ENCODE measurements at places on chromosomes 13 and 19.

GRCh38 chr19:50565984-50566903, 2.0 kb downstream of the LRRC4B start:
- no peak for DNase-seq

- DNase-seq, result no peak
Observed at GRCh38 chr19:50415661-50416033, 3.1 kb upstream of the SPIB start.

GRCh38 chr13:77554069-77554468, 18.6 kb downstream of the SCEL start:
- no peak for DNase-seq

GRCh38 chr13:25095851-25096453, at the start of gene PABPC3:
TSS of gene PABPC3 (plus strand) at chr13:25096136. CDS start at chr13:25096199, 63 bp downstream.
- DNase-seq, result no peak

DNA sequence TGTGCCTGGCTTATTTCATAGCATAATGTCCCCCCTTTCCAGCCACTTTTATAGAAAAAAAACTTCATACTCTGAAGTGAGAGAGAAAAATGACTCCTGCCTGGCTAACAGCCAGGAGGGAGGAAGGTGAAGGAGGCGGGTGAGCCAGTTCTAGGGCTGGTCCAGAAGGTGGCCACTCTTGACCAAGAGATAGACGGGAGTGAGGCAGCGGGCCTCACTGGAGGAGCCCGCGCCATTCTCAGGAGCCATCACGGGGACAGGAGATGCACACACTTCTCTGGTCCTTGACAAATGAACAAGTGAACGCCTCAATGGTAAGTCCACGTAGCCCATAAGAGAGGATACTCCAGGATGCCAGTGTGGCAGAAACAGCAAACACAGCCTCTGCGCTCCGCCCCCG, 231.4 kb downstream of the UQCRFS1 start:
- DNase-seq, result no peak

DNA sequence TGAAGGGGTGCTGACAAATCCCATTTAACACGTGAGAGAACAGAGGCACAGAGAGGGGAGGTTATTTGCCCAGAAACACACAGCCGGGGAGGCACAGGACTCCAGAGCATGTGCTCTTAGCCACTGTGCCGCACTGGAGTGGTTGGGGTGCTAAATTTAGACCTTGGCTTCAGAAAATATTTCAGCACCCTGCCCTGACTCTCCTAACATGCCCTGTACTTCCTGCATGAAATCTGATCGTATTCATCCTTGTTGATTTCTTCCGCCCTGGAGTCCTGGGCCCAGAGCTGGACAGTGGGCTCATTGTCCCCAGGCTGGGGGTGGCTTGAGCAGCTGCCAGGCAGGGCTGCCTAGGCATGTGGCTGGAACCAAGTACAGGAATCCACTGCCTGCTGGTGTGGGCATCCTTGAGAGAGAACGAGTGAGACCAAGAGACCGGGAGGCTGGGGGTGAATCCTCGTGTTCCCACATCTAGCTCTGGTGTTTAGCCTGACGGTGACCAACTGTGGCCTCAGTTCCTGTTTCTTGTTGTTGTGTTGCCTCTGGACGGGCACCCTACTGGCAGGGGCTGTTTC, 5.3 kb downstream of the SLC27A1 start:
- DNase-seq, result no peak

DNA sequence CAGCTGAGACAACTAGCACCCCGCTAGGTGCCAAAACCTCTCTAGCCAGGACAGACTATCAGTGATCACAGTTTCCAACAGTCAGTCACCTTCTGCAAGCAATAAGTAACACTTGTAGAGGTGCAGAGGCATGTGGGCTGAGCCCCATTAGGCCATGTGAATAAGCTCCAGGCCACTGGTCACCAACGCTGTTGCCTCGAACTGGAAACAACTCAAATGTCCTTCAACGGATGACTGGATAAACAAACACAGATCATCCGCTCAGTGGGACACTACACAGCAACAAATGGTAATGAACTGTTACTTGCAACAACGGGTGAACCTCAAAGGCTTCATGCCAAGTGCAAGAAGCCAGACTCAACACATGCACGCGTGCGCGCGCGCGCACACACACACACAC, 27.5 kb upstream of the TMEM160 start:
- DNase-seq, result no peak

DNA sequence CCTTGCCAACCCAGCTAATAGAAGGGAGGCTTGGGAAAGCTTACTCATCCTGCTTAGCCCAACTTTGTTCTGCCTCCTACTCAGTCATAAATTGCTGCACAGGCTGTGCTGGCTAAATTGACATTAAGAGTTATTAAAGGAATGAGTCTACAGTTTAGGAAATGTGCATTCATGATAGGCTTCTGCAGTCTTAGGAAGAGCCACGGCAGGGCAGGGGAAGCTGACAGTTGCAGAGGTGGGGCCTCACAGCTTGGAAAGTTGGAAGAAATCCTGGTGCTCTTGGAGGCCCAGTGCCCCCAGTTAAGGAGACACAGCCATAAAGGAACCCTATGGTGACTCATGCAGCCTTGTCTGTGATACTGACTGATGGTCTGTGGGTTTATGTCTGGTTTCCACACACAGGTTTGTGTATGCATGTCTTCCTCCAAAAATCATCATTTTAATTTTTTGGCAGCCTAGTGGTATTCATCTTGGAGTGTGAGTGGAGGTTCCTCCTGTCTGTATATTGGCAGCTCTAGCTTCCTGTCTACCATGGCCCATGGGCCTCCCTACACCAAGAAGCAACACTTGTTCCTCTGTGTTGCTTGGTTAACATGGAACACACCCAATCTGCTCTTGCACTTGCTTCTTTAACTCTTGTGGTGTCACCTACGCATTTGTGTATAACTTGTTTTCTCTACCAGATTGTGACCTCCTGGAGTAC, 135.0 kb upstream of the KL start:
- no peak for DNase-seq

DNA sequence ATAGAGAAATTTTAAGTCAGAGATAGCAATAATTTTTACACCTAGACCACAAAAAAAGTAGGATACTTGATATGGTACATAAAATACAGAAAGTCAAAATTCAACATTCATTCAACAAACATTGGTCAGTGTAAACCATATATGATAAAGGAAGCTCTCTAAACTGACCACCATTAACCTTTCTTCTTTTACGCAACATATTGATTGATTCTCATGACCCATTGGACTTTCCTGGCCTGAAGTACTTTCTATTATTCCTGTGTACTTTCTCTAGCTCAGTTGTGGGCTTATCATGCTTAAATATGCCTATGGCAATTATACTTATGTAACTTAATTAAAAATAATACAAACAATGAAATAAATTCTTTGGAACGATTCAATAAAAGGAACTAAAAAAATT, 10.7 kb downstream of the PIBF1 start:
- DNase-seq, result no peak

GRCh38 chr13:73985783-73986182, 148.4 kb downstream of the KLF12 start:
- DNase-seq, result no peak

DNA sequence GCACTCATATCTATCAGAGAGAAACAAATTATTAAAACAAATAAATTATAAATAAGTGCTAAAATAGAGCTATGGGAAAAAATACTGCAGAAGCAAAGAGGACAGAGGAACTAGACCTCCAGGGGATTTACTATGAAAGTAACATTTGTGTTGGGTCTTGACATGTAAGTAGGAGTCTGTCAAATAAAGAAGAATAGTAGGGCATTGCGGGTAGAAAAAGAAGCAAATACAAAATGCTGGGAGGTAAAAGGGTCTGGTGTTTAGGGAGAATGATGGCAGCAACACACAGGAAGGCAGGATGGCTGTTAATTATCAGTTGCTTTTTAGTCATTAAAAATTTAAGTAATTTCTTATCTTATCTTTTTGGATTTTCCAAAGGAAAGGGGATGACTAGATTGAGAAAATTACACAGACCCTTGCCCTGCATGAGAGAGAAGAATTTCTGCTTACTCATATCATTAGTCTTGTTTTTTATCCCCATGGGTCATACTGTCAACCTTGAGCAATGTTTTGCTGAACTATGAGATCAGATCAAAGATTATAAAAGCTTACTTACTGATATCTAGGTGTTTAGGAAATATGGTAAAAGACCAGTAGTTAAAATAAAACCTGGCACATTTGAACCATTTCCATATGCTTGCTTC, 472.7 kb downstream of the DIAPH3 start:
- DNase-seq, result no peak

GRCh38 chr19:35609851-35610353, 2.6 kb upstream of the HAUS5 start:
- DNase-seq, result no peak

- DNase-seq, result no peak
Observed at GRCh38 chr19:48296963-48297734, 27.3 kb downstream of the ZNF114 start.

DNA sequence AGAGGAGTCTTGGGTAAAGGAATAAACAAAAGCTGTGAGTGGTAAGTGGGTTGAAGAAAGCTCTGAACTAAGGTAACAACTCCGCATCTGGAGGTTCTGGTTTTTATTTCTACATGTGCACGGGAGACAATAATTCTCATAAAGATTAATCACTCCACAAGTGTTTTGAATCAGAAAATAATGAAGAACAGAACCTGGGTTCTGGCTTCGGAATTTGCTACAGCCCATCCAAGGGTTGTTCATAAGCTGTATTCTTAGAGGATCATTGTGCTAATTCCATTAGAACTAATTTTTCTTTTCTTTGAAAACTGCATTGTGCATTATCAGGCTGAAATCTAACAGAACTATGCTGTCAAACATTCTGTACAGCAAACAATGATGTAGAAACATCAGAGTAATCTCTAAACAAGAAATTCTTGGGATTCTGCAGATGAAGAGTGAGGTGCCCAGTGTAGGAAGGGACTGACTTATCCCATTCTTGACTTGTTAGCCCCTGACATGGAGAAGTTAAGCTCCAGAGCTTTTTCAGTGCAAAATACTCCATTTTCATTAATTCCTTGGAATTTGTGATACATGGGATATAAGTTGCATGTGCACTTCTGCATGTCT, 368.2 kb downstream of the COG6 start:
- no peak for DNase-seq

DNA sequence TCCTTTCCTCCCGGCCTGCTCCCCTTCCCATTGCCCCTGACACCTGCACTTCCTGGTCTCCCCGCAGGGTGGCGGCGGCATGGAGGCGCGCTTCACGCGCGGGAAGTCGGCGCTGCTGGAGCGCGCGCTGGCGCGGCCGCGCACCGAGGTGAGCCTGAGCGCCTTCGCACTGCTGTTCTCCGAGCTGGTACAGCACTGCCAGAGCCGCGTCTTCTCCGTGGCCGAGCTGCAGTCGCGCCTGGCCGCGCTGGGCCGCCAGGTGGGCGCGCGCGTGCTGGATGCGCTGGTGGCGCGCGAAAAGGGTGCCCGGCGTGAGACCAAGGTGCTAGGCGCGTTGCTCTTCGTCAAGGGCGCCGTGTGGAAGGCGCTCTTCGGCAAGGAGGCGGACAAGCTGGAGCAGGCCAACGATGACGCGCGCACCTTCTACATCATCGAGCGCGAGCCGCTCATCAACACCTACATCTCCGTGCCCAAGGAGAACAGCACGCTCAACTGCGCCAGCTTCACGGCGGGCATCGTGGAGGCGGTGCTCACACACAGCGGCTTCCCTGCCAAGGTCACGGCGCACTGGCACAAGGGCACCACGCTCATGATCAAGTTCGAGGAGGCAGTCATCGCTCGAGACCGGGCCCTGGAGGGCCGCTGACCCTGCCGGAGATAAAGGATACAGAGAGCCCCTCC, 1.7 kb downstream of the TRAPPC5 start:
- DNase-seq, result no peak

DNA sequence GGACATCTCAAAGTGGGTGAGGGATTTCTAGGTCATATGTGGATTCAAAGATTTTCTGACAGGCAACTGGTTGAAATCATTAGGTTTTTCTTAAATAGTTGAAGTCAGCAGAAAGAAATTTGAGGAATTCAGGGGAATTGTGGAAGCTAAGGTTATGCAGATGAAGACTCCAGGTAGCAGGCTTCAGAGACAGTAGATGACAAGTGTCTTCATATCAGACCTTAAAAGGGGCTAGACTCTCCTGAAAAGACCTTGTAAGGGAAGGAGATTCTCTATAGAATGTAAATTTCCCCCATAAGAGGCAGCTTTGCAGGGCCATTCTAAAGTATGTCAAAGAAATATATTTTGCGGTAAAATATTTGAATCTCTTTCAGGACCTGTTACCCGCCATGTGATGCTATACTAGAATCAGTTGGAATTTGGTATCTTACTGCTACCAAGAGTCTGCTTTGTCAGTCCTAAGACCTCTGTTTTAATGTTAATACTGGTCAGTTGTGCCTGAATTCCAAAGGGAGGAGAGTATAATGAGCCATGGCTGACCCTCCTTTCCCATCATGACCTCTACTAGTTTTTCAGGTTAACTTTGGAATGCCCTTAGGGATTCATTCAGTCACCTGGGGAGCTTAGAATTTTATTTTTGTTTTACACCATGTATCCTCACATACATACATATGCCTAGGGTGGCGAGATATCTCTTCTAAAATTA, 1115.5 kb upstream of the SLC10A2 start:
- DNase-seq, result no peak

DNA sequence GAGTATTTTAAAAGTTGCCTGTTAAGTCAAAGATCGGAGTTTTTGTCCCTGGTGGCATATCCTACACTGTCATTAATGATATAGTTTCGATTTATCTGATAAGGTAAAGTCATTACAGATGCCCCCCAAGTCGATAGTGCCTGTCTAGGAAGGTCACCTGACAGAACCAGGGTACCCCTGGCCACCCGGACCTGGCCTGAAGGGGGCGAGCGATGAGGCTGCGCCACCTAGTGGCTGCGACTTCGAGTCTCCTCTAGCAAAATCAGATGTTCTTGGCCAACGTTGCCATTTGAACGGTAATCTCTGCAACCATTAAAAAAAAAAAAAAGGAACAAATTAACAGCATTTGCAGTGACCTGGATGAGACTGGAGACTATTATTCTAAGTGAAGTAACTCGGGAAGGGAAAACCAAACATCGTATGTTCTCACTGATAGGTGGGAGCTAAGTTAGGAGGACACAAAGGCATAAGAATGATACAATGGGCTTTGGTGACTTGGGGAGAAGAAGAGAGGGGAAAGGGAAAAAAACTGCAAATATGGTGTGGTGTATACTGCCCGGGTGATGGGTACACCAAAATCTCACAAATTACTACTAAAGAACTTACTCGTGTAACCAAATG, 565.1 kb downstream of the LIG4 start:
- no peak for DNase-seq

DNA sequence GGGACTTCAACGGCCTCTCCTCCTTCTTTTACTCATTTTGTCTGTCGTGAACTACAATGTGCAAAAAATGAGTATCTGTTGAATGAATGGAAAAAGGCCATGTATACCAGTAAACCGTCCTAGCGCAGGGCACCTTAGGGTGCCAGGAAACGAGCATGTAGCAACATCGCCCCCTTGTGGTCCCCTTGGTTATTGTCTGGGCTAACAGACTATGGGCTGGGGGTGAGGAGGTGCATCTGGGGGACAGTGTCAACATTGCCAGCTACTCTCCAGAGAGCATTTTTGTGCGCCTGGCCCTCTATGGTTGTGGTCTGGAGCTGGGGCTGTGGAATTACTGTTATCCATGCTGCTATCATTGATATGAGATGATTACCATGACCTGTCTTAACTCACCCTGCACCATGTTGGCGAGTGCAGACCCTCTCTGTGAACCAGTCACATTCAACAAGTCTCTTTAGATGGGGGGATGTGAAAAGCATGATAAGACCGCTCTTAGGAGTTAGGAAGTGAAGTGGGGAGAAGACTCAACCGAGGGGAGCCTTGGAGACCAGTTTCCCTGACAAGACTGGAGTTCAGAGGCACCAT, 22.8 kb upstream of the SIGLEC11 start:
- peak; percentile 36 for DNase-seq

Data from stimulated activated CD8-positive, alpha-beta memory T cell treated with anti-CD3 and anti-CD28 coated beads, Interleukin-15, amount 100 ng/mL, for 4 hours (primary cell).